ENCODE measurements at places on chromosomes 6 and 20.

- no peak for DNase-seq
Measured at GRCh38 chr6:165647041-165647440, 16.0 kb downstream of the PDE10A start.

GRCh38 chr6:3965071-3965718 is 113.7 kb downstream of the FAM217A start:
- DNase-seq = no peak

DNA sequence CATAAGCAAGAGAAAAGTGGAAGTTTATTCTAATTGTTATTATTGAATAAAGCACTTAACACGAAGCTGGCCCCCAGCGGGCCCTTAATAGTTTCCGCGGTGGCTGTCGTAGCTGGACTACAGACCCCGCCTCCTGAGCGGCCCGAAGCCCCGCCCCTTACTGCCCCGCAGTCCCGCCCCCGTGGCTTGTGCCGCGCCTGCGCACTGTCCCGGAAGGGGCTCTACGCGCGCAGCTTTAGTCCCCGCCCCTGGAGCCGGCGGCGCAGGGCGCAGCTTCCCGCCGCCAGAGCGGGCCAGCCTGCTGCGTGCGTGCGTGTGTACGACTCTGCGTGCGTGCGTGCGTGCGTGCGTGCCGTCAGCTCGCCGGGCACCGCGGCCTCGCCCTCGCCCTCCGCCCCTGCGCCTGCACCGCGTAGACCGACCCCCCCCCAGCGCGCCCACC is at the start of gene VAPB:
Gene VAPB (plus strand): TSS at position 348 of the 442 bp plus-strand sequence. CDS start 231 bp downstream, outside the sequence.
- DNase-seq = peak; percentile 95

DNA sequence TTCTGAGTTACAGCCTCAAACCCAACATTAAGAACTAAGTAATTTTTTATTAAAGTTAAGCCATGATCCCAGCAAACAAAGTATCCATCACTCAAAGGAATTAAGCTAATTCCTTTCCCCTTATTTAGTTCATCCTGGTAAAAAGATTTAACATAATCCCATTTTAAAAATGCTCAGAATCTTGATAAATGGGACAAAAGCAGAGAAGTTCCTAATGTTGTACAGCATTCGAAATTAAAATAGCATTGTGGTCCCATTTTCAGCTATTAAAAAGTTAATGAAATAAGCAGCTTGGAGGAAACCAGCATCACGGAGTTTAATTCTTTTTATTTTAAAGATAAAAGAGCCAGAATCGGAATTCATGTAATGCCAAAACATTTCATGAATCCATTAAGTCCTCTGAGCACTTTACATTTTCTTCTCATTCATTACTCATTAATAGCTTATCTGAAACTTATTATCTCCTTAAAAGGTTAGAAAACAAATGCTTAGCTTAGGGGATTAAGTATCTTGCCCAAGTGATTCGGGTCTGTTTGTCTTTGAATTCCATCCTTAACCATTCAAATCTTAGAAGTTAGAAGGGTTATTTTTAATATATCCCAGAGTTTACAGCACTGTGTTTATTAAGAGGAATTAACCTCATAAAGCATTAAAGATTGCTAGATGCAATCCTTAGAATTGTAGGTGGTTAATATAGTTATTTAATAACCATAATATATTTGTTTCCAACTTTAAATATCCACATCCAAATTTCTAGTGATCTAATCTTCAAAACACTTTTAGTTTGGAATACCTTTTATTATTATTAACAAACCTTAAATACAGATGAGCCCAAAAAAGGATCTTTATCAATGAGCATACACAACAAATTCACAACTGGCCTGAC is 11.2 kb downstream of the RBM39 start:
- no peak for DNase-seq

DNA sequence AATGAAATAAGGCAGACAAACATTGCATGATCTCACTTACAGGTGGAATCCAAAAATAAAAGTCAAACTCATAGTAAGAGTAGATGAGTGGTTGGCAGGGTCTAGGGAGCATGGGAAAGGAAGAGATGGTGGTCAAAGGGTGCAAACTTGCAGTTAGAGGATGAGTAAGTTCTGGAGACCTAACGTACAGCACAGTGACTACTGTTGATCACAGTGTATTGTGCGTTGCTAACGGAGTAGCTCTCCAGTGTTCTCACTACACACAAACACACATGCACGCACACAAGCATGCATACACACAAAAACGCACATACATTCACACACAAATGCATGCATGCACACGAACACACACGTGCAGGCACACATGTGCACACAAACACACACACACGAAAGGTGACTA is 54.9 kb downstream of the LY86 start:
- no peak for DNase-seq

- no peak for DNase-seq
Measured at GRCh38 chr6:134741200-134741536, 208.7 kb downstream of the ALDH8A1 start.

DNA sequence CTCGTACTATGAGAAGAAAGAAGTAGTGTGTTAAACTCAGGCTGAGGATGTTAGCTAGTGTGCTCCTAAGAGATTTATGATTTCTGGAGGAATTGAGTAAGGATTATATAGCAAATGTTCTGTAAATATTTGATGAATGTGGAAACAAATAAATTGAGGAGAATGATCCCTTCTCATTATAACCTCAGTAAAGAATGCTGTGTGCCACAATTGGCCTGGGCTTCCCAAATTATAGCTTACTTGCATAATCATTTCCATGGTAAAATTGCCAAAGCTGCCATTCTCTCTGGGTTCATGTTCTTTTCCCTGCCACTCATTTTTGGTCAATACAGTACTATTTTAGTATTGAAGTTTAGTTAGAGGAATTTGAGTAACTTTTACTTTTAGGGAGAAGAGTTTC is 128.5 kb downstream of the FLRT3 start:
- no peak for DNase-seq

DNA sequence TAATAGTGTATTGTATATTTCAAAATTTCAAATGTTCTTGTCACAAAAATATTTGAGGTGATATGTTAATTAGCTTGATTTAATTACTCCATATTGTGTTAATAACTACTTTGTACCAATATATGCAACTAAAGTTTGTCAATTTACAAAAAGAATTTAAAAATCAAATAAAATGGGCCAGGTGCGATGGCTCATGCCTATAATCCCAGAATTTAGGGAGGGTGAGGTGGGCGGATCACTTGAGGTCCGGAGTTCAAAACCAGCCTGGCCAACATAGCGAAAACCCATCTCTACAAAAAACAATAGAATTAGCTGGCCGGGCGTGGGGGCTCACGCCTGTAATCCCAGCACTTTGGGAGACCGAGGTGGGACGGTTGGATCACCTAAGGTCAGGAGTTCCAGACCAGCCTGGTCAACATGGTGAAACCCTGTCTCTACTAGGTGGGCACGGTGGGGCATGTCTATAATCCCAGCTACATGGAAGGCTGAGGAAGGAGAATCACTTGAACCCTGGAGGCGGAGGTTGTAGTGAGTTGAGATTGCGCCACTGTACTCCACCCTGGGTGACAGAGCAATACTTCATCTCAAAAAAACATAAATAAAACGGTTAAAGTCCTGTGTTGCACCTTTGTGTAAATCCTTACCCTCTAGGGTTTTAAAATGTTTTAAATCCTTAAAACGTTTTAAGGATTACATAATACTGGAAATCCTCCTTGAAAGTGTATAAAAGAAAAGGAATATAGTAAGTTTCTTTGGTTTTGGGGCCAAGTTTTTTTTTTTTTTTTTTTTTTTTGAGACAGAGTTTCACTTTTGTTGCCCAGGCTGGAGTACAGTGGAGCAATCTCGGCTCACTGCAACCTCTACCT is 4.0 kb downstream of the HSPA1B start:
- no peak for DNase-seq

DNA sequence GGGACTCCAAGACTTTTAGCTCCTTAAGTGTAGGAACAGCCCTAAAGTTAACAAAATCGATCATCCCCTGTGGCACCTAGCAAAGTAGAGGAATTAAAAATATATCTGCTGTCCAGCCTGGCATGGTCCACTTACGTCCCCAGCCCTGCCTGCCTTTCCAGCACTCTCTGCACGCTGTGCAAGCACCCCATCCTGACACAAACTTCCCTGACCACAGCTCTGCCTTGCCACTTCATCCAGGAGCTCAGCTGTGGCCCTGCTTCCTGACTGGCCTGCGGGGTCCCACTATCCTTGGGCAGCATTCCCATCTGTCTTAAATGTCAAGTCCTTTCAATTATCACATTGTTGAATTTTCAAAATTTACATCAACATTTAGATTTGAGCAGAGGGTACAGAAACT is 39.0 kb downstream of the BLOC1S5 start:
- no peak for DNase-seq

DNA sequence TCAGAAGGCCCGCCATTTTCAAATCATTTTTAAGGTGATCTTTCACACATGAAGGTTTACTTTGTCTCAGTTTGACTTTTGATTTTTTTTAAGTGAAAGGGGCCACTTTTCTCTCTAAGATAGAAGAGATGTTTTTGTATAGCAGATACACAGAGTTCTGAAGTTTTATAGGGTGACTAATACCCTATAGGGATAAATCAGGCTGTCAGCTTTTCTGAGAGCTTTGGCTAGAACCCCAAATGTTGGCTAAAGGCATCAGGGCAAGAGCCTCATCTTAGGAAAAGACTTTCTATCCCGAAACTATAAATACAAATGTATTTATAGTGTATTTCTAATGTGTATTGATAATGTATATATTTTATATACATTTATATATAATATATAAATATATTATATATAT is 181.4 kb downstream of the TBX18 start:
- no peak for DNase-seq

- no peak for DNase-seq
Measured at GRCh38 chr20:32585586-32586127, 524 bp upstream of the NOL4L start.

GRCh38 chr20:21048841-21049273 is 57.3 kb downstream of the LINC00237 start:
- peak; percentile 30 for DNase-seq

DNA sequence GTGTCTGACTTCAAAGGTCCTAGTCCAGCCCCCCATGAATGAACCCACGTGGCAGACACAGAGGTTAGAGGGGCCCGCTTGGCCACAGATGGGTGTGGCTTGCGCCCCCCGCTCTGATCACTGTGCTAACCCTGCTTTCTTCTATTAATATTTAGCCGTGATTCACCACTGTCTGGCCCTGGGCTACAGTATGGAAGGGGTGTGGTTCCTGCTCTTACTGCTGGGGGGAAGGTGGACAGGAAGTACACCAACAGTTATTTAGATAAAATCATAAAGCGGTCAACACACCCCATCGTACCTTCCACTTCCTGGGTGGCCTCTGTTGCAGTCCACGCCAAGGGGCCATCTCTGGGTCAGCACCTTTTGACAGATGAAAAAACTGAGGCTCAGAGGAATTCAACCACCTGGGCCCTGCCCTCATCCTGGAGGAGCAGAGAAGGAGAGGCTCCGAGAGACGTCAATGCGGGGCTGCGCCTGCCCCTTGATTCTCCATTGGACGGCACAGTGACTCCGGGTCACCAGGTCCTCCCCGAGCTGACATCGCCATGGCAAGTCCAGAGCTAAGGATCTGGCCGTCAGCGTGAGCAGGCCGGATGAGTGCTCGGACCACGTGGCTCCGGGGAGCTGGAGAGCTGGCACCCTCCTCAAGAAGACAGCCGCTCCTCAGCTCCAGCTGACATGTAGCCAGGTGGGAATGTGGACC is 206.3 kb downstream of the PREX1 start:
- no peak for DNase-seq

DNA sequence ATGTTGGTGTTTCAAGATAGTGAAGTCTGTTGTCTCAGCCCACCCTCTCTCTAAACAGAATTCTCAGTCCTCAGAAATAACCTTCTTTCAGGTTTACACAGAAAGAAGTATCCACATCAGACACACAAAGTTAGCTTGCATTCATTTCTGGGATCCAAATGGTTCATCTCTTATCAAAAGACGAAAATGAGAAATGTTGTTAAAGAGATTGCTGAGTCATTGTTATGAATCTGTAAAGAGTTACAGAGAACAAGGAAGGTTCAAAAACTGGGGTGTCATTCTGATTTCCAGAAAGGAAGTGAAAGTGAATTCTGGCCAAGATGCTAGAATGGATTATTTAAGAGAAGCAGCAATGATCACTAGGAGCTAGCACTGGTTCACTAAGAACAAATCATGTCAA is 90.5 kb upstream of the ATXN1 start:
- no peak for DNase-seq

All from effector CD4-positive, alpha-beta T cell (primary cell).